Activated T-helper 1 cell treated with Interleukin-2 at 50 U/mL for 16 hours (primary cell): ENCODE measurements at places on chromosomes 3 and 15.

DNA sequence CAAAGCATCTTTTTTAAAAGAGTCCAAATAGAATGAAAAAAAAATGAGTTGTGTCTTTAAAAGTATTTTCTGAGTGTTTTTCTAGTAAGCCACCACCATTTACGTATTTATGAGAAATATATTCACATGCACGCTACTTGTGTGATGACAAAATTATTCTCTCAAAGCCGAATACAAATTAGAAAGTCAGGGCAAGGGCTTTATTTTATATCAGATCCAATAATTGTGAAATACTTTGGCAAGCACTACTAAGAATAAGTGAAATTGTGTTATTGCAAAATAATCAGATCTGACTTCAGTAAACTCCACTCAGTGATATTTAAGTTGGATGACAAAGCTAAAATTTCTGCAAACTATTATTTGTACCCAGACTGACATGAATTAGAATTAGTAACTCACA is 589.3 kb upstream of the KCNMB2 start:
- DNase-seq: no peak

GRCh38 chr3:69092030-69092516 is 7.3 kb downstream of the ARL6IP5 start:
- DNase-seq: no peak

DNA sequence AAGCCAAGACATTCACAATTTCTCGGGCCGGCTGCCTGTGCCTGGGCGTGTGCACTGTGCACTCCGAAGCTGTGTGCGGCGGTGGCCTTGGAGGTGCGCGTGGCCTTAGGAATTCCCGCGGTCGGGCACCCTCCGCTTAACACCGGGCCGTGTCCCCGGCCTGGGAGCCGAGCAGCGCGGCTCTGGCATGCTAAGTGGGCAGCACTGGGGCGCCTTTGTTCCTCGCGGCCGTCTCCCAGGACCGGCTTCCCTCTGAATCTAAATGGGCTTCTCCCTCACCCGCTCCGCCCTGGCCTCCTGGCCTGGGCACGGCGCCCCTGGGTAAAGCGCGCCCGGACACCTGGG is 498 bp upstream of the ARNT2 start:
- DNase-seq: no peak

DNA sequence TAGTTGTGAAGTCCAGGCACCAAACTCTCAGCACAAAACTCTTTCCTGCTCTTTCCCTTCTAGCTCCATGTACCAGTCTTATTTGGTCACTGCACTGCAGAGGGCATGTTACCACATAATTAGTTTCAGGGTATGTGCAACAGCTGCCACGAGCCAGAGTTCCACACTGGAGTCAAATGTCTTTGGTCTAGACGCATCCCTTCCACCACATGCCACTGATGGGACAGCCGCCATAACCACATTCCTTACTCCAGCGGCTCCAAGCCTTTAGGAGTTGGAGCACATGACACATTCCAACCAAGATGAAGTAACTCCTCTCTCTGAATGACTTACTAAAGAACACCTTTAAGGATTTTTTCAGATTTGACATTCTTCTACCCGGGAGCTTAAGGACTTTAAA is 153.4 kb downstream of the ERC2 start:
- no peak for DNase-seq

DNA sequence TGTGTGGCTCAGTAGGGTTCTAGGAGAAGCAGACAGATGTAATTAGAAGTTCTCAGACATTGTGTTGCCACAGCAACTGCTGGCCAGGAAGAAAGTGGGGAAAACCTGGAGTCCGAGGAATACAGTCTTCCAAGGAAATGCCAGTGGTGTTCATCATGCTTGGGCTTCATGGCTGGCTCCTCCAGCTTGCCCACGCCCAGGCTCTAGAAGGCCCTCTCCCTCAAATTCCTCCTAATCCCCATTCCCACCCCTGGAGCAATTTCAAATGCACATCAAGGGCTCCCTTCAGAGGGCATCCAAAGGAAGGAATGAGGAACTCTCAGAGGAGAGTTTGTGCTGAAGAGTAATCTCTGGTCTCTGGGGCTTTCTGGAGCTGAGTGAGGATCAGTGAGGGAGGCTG is 21.9 kb downstream of the FSTL1 start:
- DNase-seq: no peak

DNA sequence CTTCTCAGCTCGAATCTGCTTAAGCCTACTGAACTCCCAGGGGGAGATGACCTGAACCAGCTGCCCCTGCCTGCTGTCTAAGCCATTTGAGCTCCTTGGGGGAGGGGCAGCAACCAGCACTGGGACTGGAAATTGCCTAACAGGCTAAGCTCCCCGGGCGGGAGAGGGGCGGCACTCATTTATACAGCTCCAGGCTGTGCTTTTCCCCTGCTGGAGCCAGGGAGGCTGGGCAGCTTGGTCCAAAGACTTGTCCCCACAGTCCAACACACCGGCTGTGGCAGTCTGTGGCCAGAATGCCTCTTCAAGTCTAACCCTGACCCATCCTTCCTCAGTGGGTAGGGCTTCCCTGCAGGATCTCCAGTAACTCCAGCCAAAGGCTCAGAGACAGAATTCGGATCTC is 1241.5 kb downstream of the ROBO2 start:
- no peak for DNase-seq

DNA sequence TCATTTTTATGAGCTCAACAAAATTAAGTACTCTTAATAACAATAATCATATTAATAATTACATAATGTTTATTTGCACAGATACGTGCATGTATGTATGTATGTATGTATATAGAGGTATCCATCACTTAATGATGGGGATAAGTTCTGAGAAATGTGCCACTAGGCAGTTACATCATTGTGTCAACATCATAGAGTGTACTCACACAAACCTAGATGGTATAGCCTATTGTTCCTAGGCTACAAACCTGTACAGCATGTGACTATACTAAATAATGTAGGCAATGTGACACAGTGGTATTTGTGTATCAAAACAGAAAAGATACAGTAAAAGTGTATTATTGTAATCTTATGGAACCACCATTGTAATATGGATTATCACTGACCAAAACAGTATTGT is 874.7 kb upstream of the GBE1 start:
- no peak for DNase-seq

DNA sequence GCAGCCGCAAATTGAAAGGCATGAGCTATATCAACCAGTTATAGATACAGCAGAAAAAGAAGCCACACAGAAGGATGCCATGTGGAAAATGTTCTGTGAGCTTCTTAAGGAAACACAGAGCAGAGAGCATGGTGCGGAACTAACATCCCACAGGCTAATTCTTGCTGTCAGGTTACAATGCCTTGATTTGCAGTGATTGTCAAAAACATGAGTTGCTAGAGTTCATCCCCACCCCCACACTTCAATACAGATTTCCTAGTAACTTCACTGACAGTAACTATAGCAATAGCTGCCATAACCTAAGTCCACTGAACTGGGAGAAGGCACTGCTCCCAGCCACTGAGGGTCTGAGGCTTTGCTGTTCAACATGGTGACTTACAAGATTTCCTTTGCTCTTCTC is 821.6 kb downstream of the SQOR start:
- no peak for DNase-seq

DNA sequence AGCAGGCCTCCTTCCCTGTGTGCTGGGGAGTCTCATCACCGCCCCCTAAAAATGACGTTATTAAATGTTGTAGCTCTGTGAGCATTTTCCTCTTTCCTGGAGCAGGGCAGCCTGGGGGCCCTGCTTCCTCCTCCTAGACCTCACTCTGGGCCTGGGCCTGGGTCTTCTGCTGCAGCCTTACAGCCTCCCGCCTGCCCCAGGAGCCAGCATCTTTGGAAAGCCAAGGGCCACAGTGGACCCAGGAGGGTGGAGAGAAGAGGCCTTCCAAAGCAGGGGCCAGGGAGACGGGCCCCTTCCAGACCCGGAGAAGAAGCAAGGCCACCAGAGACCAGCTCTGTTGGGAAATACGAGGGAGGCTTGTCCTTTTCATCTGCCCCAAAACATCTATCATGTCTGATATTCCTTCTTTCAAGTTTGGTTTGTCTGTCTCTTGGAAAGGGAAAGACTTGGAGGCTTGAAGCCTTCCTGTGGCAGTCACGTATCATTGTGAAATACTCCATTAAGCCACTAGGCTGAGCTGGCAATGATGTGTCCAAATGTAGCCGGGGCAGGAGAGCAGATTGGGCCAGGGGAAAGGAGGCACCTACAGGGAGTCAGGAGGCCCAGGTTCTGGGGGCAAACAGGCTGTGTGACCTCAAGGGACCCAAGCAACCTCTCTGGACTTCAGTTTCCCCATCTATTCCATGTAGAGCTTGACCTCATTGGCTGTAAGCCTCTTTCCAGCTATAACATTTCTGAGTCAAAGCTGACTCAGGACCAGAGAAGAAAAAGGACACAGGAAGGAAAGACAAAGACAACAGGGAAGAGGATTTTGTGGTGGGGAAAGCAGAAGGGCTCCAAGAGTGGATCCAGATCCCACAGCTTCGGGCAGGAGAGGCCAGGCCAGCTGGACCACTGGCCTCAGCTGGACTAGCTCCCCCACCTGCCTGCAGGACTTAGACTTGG is 31.1 kb downstream of the CYP11A1 start:
- DNase-seq: no peak

GRCh38 chr3:179729981-179730380 is 77.1 kb downstream of the USP13 start:
- DNase-seq: no peak

- no peak for DNase-seq
These were observed 13.2 kb upstream of the TRANK1 start for GRCh38 chr3:36957862-36958686.

GRCh38 chr3:16692486-16693344 is 87.5 kb upstream of the DAZL start:
- DNase-seq: no peak
